ENCODE measurements at places on chromosomes 13 and 19.
A peak's percentile ranks its signal among the peaks of the same experiment; 100 is the strongest.

GRCh38 chr19:39704181-39705044, at the start of gene LGALS14:
Gene LGALS14 (plus strand): TSS chr19:39704481. CDS start chr19:39704529, 48 bp downstream.
- no peak for DNase-seq

GRCh38 chr13:100620792-100621191, 32.2 kb upstream of the GGACT start:
- no peak for DNase-seq

- no peak for DNase-seq
These were observed 8.8 kb downstream of the INAFM1 start for GRCh38 chr19:47283405-47284059.

DNA sequence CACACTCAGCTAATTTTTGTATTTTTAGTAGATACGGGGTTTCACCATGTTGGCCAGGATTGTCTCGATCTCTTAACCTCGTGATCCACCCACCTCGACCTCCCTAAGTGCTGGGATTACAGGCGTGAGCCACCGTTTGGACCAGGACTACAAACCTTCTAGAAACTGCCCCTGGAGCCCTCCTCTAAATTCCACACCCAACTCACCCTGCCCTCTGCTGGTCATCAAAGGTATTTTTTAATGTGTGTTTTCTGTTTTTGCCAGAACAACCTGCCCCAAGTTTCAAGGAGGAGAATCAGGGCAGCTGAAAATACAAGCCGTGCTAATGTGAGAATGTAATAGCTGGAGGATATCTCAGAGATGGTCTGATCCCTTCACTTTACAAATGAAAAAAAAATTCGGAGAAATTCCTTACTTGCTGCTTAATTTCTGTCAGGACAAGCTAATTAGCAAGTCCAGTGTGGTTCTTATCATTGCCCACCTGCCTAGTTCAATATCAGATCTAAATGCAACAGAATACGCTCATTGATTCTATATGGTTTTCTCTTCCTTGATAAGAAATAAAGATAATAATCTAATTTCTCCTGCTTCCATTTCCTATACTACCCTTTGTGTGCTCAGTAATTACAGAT, 4.1 kb downstream of the ATP8A2 start:
- peak; percentile 50 for DNase-seq

DNA sequence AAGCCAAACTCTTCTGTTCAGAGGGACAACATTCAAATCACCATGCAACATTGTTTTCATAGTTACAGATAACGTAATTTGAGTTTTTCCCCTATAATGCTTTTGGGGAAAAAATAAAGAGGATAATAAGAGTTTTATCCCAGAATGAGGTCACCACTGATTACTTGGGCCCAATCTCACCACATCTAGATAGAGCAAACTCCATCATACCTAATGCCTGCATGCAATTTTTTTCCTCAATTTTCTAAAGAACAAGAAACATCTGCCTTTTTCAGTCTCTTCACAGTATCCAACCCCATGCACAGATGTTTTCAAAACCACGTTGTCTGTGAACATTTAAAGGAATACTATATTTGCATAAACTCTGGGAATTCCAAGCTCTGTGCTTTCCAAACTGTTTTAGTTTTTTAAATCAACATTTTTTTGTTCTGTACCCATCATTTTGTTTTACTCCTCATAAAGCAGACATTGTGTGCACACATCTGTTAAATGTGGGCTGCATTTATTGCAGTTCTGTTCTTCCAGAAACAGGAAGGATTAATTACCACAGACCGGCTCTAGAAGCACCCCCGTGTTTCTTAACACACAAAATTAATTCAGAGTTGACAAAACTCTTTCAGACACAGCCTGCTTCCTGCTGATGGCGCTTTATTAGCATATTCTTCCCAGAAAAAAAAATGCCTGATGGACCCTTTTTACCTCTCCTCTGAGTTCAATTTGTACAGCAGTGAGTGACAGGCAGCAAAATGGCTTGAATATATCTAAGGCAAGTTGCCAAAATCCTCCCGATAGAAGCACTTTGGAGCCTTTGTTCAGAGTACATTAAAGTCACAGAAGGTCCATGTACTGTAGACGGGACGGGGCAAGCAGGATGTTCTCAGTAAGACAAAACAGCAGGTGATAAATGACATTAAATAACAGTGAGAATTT, 1171.9 kb downstream of the EFNB2 start:
- peak; percentile 51 for DNase-seq

- DNase-seq = peak; percentile 47
These were observed 3.4 kb upstream of the TGFB1 start for GRCh38 chr19:41356984-41357739.

DNA sequence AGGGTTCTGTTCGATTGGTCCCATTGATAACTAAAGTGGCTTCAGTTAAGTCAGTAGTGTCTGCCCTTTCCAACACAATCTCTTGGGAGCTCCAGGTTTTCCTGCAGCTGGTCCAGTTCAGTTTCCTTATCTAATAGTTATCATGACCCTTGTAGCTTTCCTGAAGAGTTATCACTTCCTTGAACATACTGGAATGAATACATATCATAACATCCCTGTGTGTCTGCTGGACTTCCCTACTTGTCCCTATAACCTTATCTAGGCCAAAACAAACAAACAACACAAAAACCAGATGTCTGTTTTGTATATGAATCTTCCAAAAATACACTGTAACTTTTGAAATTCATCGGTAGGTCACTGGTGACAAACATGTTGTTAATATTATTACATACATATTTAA, 167.6 kb downstream of the DCT start:
- no peak for DNase-seq

GRCh38 chr19:39100500-39101166, 16.5 kb downstream of the ACP7 start:
- no peak for DNase-seq

- no peak for DNase-seq
These were observed 71.7 kb downstream of the SIAH3 start for GRCh38 chr13:45779901-45780300.

- no peak for DNase-seq
These were observed 1.3 kb downstream of the ALOX5AP start for GRCh38 chr13:30736461-30737320.

GRCh38 chr13:52695856-52696255, 43.2 kb downstream of the SUGT1 start:
- peak; percentile 46 for DNase-seq

DNA sequence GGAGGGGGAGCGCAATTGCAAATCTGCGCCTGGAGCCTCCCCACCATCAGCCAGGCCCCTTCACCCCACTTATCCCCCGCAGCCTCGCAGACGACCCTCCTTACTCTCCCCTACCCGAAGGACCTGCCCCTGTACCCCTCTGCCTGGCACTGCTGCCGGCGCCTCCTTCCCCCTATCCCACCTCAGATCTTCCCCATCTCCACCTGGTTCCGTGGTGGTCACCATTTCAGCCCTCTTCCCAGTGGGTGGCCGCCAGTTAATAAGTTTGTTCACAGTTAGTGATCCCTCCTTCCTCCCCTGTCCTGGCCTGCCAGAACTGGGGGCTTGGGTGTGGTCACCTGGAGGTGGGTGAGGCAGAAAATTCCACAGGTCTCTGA, 397 bp downstream of the SLC44A2 start:
- no peak for DNase-seq

GRCh38 chr13:27193496-27193895, 21.9 kb upstream of the USP12 start:
- DNase-seq = no peak

DNA sequence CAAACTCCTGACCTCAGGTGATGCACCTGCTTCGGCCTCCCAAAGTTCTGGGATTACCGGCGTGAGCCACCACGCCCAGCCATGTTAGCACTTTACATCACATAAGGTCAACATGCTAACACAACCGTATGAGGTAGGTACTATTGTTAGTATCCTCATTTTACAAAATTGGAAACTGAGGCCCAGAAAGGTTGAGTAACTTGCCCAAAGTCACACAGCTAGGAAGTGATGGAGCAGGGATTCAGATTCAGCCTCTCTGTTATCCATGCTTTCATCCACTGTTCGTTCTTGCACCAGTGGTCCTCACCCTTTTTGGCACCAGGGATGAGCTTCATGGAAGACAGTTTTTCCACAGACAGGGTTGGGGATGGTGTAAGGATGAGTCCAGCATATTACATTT, 8.6 kb downstream of the COX6B1 start:
- no peak for DNase-seq

DNA sequence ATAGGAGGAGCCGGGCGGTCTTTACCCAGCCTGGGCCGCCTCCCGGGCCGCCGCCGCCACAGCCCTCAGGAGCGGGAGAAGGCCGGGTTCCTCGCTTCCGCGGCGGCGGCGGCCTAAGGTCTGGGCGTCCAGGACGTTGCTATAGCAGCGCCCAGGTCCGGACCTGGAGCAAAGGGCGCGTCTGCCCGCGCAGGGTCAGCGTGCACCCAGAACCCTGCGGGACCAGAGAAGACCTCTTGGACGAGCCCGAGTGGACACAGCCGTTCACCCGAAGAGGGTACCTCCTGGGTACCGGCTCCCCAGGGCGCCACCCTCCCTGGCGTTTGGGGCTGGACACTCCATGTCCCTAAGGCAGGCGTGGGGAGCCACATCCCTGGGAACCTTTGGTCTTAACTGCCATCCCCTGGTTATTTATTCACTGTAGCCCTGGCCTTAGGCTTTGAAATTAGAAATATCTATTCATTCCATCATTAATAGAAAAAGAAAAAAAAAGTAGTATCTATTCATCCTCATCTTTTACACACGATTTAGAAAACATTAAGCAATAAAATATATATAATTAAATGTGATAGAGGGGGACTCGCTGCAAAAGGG, 2.4 kb downstream of the DZIP1 start:
- DNase-seq = no peak

DNA sequence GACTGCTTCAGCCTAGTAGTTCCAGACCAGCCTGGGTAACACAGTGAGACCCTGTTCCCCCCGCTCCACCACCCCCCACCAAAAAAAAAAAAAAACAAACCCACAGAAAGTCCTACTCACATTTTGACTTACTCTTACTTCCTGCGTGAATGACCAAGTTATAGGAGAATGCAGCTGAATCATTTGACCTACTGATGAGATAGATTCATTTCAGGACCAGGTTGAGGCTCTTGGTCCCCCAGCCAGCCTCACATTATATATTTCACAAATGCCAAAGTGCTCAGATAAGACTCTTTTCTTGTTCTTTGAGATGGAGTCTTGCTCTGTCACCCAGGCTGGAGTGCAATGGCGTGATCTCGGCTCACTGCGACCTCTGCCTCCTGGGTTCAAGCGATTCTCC, 70.2 kb downstream of the KLF5 start:
- DNase-seq = no peak

GRCh38 chr19:18259893-18260292, 14.4 kb downstream of the IQCN start:
- no peak for DNase-seq

GRCh38 chr13:47144782-47145181, 247.9 kb upstream of the HTR2A start:
- DNase-seq = no peak

GRCh38 chr13:26664876-26665275, 95.7 kb downstream of the GPR12 start:
- DNase-seq = no peak

DNA sequence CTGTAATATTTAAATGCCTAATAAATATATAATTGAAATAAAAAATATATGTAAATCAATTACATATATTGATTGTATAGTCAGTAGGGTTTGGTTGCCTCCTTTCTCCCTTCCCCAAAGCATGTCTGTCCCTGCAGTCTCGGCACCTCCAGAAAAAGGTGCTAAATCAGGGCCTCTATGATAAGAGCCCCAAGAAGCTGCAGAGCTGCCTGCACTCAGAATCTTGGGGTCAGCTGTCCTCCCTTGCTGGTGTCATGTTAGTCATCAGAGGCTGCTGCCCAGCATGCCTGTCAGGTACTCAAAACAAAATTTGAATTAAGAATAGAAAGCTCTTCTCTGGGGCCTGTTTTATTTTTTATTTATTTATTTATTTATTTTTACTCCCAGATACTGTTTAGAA, 9.8 kb downstream of the FLT1 start:
- no peak for DNase-seq

GRCh38 chr19:5358173-5358800, 17.7 kb upstream of the PTPRS start:
- no peak for DNase-seq
